ENCODE measurements at places on chromosomes 6 and 20.

- no peak for DNase-seq
Measured at GRCh38 chr6:88167352-88167937, 1.3 kb upstream of the CNR1 start.

DNA sequence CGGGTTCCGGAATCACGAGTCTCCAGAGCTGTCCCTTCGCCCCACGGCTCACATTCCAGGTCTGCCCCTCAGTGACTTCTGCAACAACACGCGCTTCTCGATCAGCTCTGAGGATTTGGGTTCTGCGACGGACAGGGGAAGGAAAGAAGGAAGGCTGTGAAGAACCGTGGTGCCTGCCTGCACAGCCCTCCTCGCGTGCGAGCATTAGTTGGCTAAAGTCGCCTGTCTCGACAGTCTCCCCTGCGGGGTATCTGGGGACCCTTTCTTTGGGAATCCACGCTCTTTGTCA lies 23.1 kb downstream of the VPS52 start:
- no peak for DNase-seq

DNA sequence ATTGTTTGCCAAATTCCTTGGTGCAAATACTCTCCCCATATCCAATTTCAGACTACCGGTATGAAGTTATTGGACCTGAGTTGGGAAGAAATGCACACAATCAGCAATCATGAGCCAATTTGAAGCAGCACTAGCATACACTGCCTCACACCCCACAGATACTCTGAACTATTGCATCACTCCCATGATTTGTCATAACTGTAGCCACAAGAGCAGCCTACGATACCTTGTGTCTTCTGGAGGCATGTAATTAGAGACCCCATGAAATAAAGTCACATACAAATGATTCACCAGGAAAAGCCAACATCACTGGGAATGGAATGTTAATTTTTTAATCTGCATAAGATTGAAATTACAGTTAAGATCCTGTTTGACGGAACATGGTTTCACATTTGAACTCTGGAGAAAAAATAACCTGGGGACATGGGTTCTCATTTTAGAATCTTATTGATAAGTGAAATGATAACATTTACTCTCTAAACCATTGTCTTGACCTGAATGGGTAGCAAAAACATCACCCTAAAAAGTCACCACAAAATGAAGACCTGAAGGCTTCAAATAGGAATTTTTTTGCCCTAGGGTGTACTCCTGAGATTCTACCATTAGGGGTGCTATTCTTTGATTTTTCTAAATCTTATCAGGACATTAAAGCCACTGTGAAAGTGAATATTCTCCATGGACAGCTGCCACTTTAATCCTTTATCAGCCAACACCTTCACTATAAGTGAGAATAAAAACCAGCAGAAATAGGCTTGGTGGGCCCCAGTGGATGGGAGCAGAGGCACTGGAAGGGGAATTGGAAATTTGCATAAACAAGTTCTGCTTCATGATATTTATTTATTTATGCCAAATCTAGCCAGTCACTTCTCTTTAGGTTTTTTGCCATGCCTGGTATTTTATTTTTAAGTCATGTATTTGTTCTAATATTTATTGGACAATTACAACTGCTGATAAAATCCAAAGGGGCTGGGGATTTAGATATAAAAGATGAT lies 34.5 kb upstream of the HBS1L start:
- DNase-seq, result peak; percentile 76

- no peak for DNase-seq
Measured at GRCh38 chr6:167255918-167256553, 35.1 kb upstream of the UNC93A start.

DNA sequence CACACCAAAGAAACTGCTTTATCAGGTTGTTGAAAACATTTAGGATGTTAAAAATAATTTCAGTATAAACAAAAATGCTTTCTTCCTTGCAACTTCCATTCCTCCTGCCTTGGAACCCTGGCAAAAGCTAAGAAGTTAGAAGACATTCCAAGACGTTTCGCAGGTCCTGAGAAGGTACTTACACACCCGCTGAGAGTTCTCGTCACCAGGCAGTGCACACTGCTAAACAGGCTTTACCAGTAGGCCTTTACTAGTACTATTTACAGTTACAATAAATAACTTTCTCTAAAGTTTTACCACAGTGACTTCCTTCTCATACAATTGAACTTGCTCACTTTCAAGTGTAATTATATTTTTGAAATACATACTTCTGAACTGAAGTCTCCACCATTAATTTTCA lies 81.4 kb upstream of the RPS6KA2 start:
- DNase-seq, result no peak

- no peak for DNase-seq
Measured at GRCh38 chr6:44020148-44020547, 107.1 kb downstream of the MRPL14 start.

- DNase-seq, result no peak
Measured at GRCh38 chr6:150846641-150847040, 18.9 kb upstream of the MTHFD1L start.

All from T-helper 2 cell treated with Interferon-gamma antibody and Interleukin-4, amounts not matched to agents 5 μg/mL and 100 μg/mL, for 36 hours (primary cell).